ENCODE measurements at places on chromosomes 5 and 9. TPM values are rescaled to one million over a fixed set of nuclear protein-coding genes. Genes with fewer than 3 reads are reported as not detected.

DNA sequence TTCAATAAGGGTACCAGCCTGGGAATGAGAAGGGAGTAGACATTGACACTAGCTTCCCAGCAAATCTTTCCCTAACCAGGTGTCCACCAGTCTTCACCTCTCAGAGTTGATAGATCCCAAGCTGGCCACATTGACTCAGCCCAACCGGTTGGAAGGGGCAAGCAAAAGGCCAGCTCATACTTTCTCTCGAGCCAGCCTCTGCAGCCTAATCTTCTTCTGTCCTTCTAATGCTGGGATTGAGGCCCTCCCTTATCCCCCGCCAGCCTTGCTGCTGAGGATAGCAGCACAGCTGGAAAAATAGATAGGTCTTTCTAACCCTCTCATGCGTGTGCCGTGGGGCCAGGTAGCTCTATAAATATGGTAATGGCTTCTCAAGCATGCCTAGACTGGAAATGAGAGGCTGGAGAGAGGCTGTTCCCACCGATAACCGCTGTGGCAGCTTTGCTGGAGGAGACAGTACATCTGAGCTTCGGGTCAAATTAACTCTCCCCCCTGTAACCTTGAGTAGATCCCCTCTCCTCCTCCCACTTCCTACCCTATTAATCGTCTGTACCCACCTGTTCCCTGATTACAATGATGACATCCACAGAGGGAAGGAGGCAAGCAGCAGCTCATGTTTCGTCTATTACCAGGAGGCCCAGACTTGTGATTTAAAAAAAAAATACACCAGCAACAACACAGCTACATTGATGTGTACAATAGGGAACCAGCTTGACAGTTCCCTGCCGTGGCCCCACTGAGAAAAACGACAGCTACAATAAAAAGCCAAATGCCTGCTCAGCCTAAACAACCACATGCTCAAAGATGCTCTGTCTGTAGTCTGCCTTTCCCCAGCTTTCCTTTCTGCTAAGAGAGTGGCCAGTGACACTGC lies 219.9 kb upstream of the BRINP1 start:
- DNase-seq, result no peak

DNA sequence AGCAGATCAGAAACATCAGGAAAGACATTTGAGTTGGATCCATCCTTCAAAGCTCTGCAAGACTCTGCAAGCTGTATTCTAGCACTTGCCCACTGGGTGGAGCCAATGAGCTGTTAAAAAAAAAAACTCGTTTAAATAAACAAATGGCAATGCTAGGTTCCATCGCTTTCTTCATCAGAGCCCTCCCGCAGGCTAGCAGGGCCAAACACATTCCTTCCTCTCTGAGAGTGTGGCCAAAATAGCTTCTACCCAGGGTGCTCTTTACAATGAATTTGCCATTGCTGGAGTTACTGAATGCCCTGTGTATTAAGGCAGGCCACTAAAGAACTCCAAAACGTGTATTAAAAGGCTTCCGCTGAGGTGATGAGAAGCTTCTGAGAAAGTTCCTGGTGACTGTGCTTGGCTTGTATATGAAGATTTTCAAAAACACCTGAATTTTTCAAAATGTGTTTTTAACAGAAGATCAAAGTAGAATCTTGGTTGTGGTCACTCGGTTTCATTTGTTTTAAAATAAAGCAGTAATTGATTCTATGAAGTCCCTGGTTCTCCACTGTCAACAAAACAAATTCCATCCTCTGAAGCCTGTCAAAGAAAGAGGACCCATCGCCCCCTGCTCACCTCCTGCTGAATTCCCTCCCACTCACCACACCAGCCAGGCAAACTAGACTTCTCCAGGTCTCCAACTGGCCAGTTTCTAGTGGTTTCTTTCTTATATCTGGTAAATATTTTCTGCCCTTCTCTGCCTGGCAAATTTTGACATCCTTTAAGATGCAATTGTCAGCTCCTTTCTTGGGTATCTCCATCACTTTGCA lies 36.5 kb upstream of the EQTN start:
- peak; percentile 48 for DNase-seq

GRCh38 chr5:107616213-107616612 lies 54.5 kb downstream of the EFNA5 start:
- DNase-seq, result no peak

- DNase-seq, result no peak
Measured at GRCh38 chr9:111294691-111295451, 35.2 kb downstream of the OR2K2 start.

DNA sequence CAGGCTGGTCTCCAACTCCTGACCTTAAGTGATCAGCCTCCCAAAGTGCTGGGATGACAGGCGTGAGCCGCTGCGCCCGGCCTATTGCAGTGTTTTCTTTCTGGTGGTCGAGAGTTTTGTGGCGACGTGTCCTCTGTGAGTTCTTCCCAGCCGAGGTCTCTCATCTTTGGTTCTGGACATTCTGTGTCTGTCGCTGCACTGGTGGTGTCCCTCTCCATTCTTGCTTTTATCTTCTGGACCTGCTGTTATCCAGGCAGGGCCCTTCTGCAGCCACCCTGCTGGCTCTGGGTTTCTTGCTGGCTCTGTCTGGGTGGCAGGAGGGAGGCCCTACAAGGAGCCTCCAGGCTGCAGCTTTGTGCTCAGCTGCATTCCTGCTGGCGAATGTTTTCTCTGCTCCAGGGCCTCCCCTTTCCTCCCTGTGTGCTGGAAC lies 49.1 kb upstream of the EXOC3 start:
- no peak for DNase-seq

- no peak for DNase-seq
Measured at GRCh38 chr9:104686081-104686480, 8.2 kb upstream of the OR13D1 start.

DNA sequence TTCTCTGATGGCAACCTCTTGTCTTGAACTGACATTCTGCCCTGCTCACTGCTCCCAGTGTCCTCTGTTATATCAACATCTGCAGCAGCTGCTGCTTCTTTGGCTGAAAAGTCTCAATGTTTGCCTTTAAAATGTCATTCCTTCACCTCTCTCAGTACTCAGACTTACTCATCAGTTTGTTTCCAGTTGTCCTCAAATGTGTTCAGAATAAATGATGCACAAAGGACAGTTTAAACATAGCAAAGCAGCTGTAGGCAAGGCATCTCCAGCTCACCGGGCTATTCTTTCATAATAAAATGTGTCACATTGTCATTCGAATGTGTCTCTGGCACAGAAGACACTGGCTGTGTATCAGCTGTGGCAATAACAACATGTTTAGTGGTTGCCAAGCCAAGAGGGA lies 590.9 kb upstream of the ZNF608 start:
- DNase-seq, result no peak

DNA sequence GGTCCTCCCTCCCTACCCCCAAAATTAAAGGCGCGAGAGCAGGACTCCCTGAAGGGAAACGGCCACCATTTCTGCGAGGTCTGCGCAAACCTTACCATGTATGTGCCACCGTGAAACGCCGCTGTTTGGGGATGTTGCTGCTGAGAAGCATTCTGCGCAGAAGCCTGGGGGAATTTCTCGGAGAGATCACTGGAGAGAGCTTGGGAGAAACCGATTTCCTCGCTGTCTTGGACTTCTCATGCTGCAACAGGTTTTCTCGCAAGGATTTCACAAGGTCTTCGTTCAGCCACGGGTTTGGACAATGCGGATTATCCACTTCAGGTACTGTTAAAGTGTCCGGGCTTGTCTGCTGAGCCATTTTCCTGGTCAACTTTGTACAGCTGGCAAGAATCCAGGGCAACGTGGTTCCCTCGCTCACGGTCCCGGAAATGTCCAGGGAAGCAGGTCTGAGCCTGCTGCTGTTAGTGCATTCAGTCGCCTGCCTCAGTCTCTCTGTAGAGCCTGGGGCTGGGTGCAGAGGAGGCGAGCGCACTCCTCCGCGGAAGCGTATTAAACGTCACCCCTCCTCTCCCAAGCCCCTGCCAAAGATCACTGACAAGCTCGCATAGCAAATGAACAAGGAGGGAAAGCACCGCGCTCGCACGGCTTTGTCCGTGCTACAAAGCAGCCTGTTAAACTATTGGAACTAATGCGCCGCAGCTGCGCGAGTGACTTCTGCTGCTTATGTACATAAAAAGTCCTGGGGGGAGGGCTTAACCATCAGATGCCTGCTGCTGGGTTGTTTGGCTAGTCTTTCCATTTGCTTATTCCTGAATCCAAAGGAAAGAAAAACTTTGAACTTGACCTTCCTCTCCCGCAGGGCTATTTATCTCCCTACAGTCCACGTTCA lies 125.1 kb downstream of the PDE4D start:
- peak; percentile 36 for DNase-seq

DNA sequence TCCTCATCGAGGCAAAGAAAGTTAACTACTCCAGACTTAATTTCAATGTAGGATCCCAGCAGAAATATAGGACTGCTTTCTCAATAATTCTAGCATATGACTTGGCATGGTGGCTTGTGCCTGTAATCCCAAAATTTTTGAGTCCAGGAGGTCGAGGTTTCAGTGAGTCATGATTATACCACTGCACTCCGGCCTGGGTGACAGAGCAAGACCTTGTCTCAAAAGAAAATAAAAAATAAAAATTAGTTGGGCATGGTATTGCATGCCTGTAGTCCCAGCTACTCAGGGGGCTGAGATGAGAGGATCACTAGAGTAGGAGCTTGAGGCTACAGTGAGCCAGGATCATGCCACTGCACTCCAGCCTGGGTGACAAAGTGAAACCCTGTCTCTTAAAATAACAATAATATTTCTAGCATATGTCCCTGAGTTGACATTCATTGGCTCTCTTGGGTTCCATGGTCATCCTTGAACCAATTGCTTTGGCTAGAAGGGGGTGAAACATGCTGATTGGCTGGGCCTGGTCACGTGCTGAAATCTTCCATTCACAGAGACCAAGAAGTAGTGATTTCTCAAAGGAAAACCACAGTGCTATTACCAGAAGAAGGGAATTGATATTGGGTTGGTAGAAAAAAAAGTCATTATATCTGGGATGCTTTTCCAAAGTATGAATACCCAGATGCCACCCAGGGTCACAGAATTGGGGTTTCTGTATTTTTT lies 31.6 kb upstream of the GARNL3 start:
- no peak for DNase-seq

The CARTPT gene
- total RNA-seq, result not detected

The SPACA9 gene
- total RNA-seq, result 6.6 TPM

The LAMC3 gene
- total RNA-seq, result not detected

The TMC1 gene
- 0.28 TPM for total RNA-seq

The ANKRD31 gene
- total RNA-seq, result not detected

Data from HFFc6 (cell line).